ENCODE measurements at places on chromosomes 11 and 22. TPM values are rescaled to one million over a fixed set of nuclear protein-coding genes. Genes with fewer than 3 reads are reported as not detected.

The DCHS1 gene
- 28.9 TPM for total RNA-seq

- no peak for DNase-seq
Observed at GRCh38 chr11:66882561-66883015, 25.7 kb downstream of the LRFN4 start.

The ROBO4 gene
- total RNA-seq: 19.8 TPM

The CCDC116 gene
- total RNA-seq: 0.23 TPM

GRCh38 chr11:11451501-11452005 is 98.5 kb upstream of the CSNK2A3 start:
- no peak for DNase-seq

DNA sequence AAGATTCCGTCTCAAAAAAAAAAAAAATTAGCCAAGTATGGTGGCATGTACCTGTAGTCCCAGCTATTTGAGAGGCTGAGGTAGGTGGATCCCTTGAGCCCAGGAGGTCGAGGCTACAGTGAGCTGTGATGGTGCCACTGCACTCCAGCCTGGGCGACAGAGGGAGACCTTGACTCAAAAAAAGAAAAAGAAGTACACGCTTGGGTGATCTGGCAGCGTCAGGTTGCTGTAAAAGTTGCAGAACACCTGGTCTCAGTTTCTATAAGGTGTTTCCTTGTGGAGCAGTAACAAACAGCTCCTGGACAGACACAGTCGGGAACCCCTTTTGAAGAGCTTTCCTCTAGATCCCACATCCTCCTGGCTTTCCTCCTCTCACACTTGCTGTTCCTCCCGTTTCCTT is 45.8 kb downstream of the SCGB1A1 start:
- DNase-seq: no peak

All from posterior vena cava (tissue), 2 donors.